ENCODE measurements at places on chromosomes 1 and 21. TPM values are rescaled to one million over a fixed set of nuclear protein-coding genes. Genes with fewer than 3 reads are reported as not detected.

Gene LAPTM5
- 175 TPM for total RNA-seq

- no peaks in the 10 kb centered on the region for H3K27me3 ChIP-seq
- H3K4me1 ChIP-seq: no peaks in the 10 kb centered on the region
- no peak for DNase-seq
- no peaks in the 10 kb centered on the region for H3K36me3 ChIP-seq
- H3K27ac ChIP-seq: no peak overlapping the region
Measured at GRCh38 chr1:10726355-10726754, 70.1 kb downstream of the CASZ1 start.

- no peak overlapping the region for H3K27ac ChIP-seq
- no peaks in the 10 kb centered on the region for H3K36me3 ChIP-seq
- H3K4me3 ChIP-seq: no peak overlapping the region
- H3K4me1 ChIP-seq: peaks cover 5% of the 10 kb centered on the region
Measured at GRCh38 chr1:22949822-22950331, 22.8 kb downstream of the LACTBL1 start.

Gene GPR161
- 3.1 TPM for total RNA-seq

Gene TMEM51
- total RNA-seq: 31.9 TPM

Gene LAD1
- 0.61 TPM for total RNA-seq

Data from adrenal gland (tissue), 19 donors.